ENCODE measurements at places on chromosomes 5 and 9.

DNA sequence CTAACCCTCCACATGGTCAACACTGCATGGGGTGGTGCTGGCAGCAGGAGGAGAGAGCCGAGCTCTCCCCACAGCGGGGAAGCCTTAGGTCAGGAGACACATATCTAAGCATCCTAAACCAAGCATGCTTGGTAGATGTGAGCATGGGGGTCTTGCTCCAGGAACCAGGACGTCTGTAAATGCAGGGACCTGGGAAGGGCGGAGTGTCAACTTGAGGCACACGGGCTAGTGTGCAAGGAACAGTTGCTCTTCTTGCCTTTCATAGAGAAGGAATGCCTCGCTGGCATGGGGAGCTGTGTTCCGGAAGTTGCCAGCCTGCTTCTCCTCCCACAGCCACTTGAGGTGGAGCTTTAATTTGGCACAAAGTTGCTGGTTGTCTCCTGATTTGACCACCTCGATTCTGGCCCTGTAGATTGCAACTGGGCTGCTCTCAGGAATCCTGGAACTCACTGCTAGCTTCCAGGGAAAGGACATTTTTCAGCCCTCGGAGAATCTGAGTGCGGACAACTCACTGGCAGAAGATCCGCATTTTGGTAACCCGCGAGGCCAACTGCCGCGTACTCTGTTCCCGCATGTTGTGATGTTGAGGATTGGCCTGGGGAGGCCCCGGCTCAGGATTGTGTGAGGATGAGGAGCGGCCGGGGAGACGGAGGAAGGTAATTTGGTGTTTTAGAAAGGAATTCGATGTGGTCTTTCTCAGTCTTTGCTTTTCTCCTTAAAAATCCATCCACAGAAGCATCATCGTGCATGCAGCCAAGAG is 370.3 kb upstream of the IRX1 start:
- DNase-seq, result no peak

- DNase-seq, result no peak
Observed at GRCh38 chr9:114288193-114289091, 34.5 kb upstream of the ORM1 start.

- no peak for DNase-seq
Observed at GRCh38 chr5:170362656-170363055, 26.5 kb downstream of the KCNMB1 start.

DNA sequence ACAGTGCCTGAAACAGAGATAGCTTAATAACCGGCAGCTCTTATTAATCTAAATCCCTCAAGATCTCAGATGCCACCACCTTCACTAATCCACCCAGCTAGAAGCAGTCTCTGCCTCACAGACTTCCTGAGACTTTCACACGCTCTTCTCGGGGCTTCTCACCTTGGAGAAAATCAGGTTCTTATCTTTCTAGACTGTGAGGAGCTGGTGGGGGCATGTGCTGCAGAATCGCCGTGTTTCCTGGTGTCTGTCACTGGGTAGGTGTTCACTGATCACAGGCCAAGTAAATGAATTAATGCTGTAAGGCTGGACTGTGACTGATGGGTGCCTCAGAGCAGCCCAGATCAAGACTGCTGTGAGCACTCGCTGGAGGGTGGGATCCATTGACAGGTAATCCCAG is 101.7 kb downstream of the PSD2 start:
- no peak for DNase-seq

DNA sequence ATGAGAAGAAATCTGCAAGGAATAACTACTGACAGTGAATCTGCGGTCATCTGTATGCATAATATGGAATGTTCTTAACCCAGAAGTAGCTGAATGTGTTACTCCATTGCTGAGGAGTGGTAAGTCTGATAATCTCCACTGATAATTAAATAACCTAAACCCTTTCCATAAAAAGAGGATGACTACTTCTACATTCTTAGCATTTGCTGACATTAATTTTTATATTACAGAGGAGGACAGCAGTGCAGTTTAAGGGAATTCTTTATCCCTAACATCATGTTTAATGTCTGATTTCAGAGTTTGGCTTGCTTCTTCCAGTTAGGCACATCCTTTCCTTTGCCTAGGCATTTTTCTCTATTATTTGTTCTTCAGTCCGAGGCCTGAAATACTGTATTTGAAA is 52.2 kb downstream of the CDC42SE2 start:
- no peak for DNase-seq

DNA sequence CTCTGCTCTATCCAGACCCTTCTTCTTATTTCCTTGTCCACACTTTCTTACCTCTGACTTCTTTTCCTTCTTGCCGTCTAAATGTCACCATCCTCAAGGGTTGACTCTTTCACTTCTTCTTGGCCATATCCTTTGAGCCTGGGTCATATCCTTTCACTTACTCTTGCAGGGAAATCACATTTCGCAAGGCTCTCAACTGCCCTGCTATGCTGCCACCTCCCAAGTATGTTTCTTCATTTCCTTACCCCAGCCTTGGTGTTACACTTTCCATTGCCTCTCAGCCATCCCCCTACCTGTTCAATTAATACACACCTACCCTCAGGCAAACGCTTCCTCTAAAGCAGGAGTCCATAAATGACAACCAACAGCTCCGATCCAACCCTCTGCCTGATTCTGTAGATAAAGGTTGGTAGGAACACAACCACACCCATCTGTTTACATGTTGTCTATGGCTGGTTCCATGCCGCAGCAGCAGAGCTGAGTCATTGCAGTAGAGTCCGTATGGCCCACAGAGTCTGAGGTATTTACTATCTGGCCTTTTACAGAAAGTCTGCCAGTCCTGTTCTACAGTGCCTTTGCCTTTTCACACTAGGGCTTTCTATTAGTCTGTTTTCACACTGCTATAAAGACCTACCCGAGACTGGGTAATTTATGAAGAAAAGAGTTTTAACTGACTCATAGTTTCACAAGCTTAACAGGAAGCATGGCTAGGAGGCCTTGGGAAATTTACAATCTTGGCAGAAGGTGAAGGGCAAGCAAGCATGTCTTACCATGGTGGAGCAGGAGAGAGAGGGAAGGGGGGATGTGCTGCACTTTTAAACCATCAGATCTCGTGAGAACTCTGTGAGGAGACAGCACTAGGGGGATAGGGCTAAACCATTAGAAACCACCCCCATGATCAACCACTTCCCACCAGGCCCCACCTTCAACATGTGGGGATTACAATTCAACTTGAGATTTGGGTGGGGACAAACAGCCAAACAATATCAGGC is 97.9 kb downstream of the SV2C start:
- no peak for DNase-seq

- no peak for DNase-seq
Observed at GRCh38 chr5:93577854-93578812, 2.9 kb downstream of the NR2F1-AS1 start.

GRCh38 chr5:8523501-8523900 is 654.6 kb downstream of the MTRR start:
- DNase-seq, result no peak

- DNase-seq, result no peak
Observed at GRCh38 chr5:59833448-59833847, 60.1 kb downstream of the PDE4D start.

DNA sequence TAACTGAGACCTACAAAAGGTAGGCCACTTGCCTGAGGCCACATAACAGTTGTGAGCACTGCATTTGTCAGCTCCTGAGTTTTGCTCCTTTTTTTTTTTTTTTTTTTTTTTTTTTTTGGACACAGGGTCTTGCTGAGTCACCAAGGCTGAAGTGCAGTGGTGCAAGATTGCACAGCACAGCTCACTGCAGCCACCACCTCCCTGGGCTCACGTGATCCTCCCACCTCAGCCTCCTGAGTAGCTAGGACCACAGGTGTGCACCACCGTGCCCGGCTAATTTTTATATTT is 37.1 kb downstream of the LAMC3 start:
- no peak for DNase-seq

GRCh38 chr9:96317335-96317980 is 15.5 kb upstream of the HSD17B3 start:
- peak; percentile 29 for DNase-seq

DNA sequence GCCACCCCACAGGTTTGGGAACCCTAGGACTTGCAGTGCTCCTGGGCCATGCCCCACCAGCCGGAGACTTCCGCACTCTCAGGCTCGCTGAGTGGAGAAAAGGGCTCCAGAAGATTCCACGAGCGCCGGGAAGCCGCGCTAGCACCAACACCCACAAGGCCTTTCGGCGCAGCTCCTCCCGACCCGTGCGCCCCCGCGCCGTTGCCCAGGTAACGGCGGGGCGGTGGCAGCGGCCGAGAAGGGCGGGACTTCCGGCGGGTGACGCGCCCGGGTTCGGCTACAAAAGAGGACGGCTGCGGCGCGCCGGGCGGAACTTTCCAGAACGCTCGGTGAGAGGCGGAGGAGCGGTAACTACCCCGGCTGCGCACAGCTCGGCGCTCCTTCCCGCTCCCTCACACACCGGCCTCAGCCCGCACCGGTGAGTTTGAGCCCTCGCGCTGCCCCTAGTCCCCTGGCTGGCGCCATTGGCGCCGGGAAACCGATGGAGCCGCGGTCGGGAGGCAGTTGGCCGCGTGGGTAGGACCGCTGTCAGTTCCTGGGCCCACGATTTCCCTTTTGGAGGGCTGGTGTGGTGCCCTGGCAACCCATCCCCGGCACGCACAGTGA is at the start of gene DNAJA1:
DNAJA1 (plus strand) TSS at position 308 of the 606 bp plus-strand sequence. CDS start 1,212 bp downstream, outside the sequence.
- DNase-seq, result peak; percentile 95

GRCh38 chr5:10432059-10433008 is 9.3 kb upstream of the ROPN1L start:
- DNase-seq, result no peak

DNA sequence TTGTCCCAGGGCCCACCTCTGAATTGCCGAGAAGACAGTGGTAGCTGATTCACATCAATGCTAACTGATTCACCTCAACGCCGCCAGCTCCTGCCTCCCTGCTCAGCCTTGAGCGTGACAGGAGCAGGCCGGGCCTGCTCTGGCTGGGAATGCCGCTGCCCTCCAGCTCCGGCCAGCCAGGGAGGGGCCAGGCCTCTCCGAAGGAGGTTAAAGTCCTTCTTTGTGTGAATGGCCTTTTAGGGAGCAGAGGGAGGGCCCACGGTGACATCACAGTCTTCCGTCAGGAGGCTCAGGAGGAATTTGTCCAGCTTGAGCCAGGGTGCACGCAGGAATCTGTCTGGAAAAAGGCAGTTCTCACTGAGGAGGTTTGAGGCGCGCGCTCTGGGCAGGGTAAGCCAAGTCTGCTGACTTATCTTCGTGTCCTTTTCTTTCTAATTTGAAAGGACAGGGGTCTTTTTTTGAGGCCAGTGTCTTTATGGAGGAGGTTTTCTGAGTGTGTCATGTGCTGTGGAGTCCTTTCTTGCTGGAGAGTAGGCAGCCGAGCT is 82.7 kb downstream of the C9orf152 start:
- no peak for DNase-seq

- DNase-seq, result no peak
Observed at GRCh38 chr5:55278778-55279177, 28.7 kb downstream of the DHX29 start.

GRCh38 chr9:1001838-1002237 is 25.4 kb downstream of the DMRT3 start:
- DNase-seq, result no peak

DNA sequence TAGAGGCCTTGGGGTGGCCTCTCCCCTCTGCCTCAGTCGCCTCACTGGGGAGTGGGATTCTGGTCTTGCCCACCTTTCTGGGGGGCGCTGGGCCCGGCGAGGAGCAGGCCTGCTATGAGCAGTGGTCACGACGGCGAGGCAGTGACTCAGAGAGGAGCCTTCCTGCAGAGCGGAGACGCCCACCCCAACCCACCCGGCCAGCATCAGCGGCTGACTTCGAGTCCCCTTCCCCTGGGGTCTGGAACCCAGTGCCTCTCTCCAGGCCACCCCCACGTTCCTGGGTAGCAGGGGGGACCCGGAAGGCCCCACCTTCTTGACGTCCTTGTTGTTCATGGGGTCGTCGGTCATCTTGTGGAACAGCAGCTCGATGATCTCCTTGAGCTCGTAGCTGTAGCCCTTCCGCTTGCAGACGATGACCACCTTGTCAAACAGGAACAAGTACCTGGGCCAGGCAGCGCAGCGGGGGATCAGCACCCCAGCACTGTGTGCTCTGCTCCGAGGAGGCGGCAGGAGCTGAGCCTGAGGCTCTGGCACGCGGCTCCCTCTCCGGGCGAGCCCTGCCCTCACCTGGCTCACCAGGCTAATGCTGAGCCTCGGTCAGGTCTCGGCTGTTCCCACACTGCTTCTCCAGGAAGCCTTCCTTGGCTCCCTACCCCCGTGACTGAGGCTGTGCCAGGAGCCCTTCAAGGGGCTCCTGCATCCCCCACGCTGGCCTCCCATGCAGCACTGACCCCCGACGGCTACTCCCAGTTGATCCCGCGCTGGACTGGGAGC is 50.1 kb upstream of the SARDH start:
- no peak for DNase-seq

DNA sequence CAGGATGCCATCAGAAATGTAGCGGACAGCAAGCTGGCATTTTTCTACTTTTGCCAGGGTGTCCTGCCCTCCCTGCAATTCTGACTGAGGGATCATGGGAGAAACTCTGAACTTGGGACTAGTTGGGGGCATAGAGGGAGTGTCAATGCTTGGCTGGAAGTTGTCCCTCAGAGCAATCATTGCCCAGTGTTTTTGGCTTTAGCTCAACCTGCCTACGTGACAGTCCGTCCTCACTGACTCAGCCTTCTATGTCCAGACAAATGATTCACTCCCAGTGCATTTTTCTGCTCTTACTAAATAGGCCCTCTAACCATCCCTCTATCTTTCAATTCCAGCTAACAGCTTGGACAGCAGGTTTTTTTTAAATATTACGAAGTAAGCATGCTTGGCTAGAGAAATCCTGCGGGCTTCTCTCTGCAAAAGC is 627.4 kb downstream of the TLR4 start:
- DNase-seq, result no peak

- no peak for DNase-seq
Observed at GRCh38 chr5:107873877-107874276, 203.1 kb upstream of the EFNA5 start.

DNA sequence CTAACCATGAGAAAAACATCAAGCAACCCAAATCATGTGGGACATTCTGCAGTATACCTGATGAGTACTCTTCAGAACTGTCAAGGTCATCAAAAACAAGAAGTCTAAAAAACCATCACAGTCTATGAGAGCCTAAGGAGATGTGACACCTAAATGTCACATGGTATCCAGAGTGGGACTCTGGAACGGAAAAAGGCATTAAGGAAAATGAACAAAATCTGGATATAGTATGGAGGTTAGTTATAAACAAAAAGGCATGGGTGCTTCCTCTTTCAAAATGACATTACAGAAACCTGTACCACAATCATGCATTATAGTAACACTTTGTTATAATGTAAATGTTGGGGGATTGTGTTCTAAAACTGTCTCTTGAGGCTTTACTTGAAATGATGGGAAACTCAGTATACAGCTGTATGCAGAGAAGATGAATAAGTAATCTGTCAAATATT is 47.4 kb downstream of the PRKACG start:
- no peak for DNase-seq

- DNase-seq, result no peak
Observed at GRCh38 chr5:60959156-60959555, 14.2 kb downstream of the NDUFAF2 start.

DNA sequence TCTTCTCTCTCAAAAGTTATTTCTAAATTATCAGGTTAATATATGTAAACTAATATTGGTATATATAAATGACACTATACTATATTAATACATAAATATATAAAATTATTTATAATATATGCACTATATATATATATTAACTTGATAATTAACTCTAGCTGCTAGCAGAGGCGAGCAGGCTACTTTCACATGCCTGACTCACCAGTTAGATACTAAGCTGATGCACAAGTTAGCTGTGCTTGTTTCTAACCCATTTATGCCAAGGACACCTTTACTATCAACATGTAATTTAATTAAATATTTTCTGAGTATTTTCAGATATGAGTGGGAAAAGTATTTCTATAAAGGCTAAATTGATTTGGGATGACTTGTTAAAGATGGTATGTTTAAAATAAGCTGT is 70.1 kb downstream of the TRIO start:
- no peak for DNase-seq

- DNase-seq, result no peak
Observed at GRCh38 chr5:33321026-33321425, 119.7 kb upstream of the TARS1 start.
